Activated CD4-positive, alpha-beta T cell treated with anti-CD3 and anti-CD28 coated beads for 36 hours (primary cell): ENCODE measurements at places on chromosomes 4 and X. TPM values are rescaled to one million over a fixed set of nuclear protein-coding genes. Genes with fewer than 3 reads are reported as not detected.
A peak's percentile ranks its signal among the peaks of the same experiment; 100 is the strongest.

The GPC3 gene
- total RNA-seq: 1.3 TPM

DNA sequence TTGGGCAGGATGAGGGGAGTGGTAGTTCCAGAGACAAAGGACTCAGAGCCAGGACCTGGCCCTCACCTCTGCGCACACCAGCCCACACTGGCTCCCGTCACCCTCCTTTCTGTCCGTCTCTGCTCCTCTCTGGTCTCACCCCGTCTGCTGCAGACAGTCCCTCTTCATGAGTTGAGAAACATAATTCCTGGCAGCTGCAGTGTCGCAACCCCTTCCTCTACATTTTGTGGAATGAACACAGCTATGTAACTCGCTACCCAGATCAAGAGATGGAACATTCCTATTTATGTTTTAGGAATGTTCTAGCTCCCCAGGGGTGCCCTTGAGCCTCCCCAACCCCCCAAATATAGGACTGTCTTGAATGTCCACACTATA is 59.3 kb downstream of the SHROOM2 start:
- no peak for DNase-seq

GRCh38 chrX:22395372-22395771 is 122.7 kb downstream of the CBLL2 start:
- no peak for DNase-seq

GRCh38 chrX:71659342-71659741 is 8.0 kb upstream of the LOC101059915 start:
- no peak for DNase-seq

DNA sequence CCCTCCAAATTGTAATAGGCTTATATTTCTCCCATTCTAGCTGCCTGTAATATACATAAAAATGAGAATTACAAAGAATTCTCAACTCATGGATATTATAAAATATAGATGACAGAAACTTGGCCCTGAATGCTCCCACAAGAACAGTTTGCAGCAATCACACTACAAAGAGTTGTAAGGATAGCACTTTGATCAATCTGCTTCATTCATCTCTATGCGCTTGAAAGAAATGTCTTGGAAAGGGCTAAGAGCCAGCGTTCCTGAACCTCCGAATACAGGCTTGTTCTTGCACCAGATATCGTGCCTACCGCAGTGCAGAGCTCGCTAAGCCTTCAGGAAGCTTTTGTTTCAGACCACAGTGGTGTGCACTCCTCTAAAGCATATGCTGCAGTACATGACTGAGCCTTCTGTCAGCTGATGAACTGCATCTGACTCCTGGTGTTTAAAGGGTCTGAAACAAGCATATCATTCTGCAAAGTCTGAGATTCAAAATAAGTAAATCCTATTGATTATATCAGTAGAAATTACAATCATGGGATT is 417.6 kb upstream of the ZFP42 start:
- no peak for DNase-seq

The SHROOM2 gene
- total RNA-seq: not detected

GRCh38 chr4:150328496-150328895 is 250.3 kb downstream of the DCLK2 start:
- no peak for DNase-seq

The FRMD7 gene
- not detected for total RNA-seq

The KLKB1 gene
- not detected for total RNA-seq

The CENPVL1 gene
- total RNA-seq: not detected

GRCh38 chr4:100189820-100190642 is at the start of gene DDIT4L:
TSS of gene DDIT4L (minus strand) at chr4:100190468. CDS start at chr4:100189983, 485 bp downstream.
- peak; percentile 31 for DNase-seq
